ENCODE measurements at places on chromosomes 4 and X.

DNA sequence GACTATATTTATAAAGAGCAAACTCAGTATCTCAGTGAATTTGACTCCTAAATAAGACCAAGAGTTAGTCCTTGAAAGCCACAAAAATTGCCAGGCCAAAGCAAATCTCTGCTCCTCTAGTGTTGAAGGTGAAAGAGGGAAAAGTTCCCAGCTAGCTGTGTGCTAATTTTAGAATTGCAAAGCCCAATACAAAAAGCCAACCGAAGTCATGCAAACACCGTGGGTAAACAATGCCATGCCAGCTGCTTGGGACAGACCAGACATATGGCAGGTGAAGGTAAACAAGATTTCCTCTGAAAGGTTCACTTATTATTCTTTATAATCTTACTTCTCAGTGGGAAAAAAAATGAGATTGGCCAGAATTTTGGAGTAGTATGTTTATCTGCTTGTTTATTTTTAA lies 80.5 kb upstream of the LNX1 start:
- no peak for DNase-seq

GRCh38 chr4:106615961-106616360 lies 247.4 kb upstream of the GIMD1 start:
- DNase-seq = no peak

DNA sequence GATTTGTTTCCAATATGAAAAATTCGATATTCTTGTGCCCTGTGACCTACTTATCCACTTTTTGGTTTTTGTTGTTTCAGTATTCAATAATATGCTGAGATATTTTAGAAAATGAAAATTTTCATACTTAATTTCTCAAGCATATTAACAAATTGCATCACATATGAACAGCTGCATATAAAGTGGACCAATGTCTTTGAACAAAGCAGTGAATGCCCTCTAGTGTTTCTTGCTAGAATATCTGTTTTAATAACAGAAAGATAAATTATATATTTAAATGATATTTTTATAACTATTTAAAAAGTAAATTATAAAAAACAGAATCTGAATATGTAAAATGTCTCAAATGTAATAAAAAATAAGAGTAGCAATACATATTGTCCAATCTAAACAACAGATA lies 31.7 kb upstream of the INTU start:
- no peak for DNase-seq

GRCh38 chr4:153387981-153388380 lies 43.5 kb downstream of the MND1 start:
- DNase-seq = no peak

DNA sequence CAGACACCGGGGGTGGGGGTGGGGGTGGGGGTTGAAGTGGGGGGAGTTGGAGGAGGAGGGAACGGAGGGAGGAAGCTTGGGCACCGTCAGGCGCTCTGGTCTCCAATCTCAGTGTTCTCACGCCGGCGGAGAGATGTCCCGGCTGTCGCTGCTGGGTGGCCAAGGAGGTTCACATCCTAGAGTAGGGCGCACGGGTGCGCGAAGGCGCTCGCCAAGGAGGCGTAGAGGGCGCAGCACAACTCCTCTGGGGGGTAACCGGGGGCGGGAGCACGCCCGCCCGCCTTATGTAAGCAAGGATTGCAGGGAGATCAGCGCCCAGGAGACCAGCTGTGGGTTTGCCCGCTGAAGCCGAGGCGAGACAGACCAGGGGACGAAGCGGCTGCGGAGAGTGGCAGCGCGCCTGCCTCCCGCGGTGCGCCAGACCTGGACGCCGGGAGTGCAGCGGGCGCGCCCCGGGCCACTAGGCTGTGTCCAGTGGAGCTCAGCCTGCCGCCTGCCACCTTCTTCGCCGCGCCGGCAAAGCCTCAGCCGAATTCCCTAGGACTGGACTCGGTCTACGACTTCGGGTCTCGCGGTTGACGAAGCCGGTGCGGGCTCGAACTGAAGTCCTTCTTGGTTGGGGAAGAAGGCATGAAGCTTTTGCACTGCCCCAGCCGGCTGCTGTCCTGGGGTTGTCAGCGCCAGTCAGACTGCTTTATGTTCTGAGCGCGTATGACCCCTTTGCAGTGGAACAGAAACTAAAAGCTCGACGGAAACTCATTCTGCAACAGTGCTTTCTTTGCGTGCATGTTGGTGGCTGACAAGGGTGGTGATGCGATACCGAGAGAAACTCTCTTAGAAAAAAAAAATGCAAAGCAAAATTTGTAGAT lies 707 bp upstream of the UNC5C start:
- no peak for DNase-seq

DNA sequence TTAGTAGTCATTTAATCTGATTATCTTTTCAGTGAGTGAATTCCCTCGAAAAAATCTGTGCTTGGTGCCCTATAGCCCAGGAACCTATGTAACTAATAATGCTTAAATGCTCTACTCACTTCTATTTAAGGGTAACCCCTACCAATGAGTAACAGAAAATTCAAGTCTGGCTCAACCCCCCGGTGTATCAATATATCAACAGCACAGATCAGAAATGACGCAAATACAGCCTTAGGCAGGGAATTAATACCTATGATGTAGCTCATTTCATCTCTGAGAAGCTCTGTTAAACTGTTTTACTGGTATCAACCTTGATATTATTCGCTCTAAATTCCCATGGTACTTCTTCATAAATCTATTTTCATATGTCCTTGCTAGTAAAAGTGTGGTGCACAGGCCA lies 28.6 kb downstream of the PDGFC start:
- DNase-seq = no peak

Data from stimulated activated CD4-positive, alpha-beta T cell treated with anti-CD3 and anti-CD28 coated beads, TNF-alpha, amount 100 ng/mL, for 1 hour (primary cell).